ENCODE measurements at places on chromosomes 4 and X.

DNA sequence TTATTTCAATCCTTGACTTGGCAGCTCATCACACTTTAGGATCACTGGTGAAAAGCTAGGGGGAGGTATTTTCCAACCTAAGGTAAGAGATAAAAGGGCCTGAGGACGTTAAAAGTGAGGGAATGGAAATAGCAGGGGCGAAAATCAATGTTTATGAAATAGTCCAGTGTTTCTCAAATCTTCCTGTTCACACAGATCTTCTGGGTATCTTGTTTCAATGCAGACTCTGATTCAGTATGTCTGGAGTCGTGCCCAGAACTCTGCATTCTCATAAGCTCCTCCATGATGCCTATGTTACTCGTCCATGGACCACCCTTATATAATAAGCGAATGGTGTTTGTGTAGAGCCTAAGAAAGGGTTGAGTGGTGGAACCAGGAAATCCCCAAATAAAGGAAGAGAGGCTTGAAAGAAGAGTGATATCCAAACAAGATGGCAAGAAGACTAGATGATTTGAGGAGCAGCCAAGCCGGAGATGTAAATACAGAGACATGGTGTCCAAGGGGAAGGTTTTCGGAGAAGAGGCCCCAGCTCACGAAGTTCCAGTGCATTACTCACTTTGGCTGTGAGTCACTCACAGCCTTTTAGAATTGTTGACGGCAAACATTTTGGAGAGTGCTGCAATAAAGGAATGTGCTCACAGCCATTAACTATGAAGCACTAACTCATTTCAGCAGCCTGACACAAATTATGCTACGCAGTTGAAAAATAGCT is 215.6 kb upstream of the PPARGC1A start:
- no peak for DNase-seq

GRCh38 chr4:142818031-142818430 is 28.1 kb downstream of the INPP4B start:
- DNase-seq: no peak

- no peak for DNase-seq
These were observed 205.4 kb downstream of the DCLK2 start for GRCh38 chr4:150283689-150284088.

GRCh38 chr4:8033829-8034528 is 94.3 kb upstream of the AFAP1 start:
- DNase-seq: no peak

- DNase-seq: no peak
These were observed 194.4 kb downstream of the SLIT2 start for GRCh38 chr4:20445933-20446723.

DNA sequence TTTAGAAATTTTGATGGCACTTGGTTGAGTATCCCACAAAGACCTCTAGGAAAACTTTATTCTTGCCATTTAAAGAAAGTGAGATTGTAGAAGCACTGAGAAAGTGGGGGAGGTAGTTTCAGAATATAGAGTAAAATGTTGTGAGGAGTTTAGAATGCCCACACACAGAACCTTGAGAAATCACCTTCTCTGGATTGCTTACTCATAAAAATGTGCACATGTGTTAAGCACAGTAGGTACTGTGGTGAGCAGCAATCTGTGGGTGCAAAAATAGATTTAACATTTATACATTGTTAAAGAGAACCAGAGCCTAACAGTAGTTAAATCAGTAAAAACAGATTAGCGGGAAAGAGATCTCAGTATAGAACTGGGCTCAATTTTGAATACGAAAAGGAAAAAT is 201.2 kb upstream of the NWD2 start:
- DNase-seq: no peak

DNA sequence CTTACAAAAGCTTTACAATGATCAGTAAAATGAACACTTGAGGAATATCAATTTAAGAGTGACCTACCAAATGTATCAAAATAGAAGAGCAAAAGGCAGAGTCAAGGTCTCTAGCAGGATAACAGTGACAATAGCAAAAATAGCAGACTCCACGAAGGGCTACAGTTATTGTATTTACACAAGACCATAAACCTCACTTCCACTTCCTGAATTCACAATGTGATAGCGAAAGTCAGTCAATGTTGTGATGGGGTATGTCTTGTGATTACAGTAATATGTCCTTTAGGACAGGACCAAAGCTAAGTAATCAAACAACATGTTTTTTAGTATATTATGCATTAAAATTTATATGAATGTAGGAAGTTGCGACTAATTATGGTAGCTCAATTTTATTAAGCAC is 139.6 kb downstream of the IQCM start:
- no peak for DNase-seq

GRCh38 chr4:80336582-80336981 is 1.1 kb downstream of the CFAP299 start:
- no peak for DNase-seq

DNA sequence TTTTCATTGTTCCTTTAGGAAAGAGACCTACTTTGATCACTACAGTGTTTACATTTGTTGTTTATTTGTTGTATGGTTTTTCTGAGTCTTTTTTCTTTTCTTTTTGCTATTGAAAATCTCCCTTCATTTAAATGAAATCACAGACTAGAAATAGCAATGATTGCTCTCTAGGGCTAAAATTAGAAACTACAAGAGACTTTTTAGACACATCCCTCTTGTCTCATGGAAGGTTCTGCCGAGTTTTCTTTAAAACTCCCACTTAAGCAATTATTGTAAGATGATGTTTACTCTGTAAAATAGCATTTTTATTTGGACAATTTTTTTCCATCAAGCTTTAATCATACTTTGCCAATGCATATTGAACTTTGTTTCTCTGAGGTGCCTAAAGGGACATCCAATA is 136.6 kb downstream of the PALLD start:
- DNase-seq: no peak

GRCh38 chr4:86300516-86300915 is 59.3 kb downstream of the MAPK10 start:
- DNase-seq: no peak

DNA sequence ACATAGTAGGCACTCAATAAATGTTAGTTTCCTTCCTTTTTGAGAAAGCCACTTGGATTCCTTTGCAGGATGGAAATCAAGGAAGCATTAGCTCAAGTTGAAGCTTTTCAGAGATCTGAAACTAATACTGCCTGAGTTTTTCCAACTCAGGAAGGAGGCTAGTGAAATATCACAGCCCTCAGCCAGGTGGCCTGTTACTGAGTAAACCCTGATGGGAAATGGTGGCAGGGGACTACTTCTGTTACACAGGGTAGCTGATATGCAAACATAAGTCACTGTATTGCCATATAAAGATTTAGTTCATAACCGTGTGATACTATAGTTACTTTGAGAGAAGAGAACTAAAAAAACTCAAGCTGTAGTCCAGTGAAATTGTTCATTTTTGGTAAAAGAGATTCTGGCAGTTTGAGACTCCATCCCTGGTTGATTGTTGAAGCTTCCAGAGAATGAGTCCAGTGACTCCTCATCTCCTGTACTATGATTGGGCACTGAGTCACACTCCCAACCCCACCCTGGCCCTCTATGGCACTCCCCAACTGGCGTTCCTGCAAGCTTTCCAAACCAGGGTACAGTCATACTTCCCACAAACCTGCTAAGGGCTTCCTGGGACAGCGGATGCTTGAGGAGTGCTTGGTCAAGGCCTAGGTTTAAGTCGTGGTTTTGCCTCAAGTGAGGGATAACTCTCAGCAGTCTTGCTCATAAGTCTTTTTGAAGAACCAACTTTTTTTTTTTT is 81.8 kb downstream of the MID1IP1 start:
- no peak for DNase-seq

DNA sequence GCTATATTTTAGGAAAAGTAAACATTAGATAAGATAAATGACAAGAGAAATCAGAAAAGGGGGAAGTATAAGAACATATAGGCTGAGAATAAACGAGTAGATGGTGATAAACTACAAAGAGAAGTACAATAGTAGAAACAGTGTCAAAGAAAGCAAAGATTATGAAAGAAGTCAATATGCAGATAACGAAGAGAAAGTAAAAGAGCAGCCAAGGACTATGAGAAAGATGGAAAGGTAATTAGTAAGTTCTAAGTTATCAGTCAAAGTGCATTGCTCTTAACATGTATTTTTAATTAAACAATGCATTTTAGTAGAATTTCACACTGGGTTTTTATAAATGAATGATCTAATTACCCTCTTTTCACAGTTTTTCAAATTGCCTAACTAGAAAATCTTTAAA is 1801.3 kb upstream of the PCDH10 start:
- no peak for DNase-seq

GRCh38 chr4:77104791-77105540 is 29.2 kb upstream of the CCNI start:
- peak; percentile 8 for DNase-seq

DNA sequence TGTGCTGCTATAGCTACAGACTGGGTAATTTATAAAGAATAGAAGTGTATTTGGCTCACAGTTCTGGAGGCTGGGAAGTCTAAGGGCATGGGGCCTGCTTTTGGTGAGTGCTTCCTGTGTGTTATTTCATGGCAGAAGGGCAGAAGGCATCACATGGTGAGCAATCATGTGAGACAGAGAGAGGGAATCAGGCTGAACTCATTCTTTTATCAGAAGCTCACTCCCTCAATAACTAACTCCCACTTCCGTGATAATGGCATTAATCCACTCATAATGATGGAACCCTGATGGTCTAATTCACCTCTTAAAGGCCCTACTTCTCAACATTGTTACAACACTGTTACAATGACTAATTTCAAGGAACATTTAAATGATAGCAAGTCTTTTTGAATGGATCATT is 129.4 kb downstream of the FAT4 start:
- no peak for DNase-seq

- DNase-seq: no peak
These were observed 127.4 kb downstream of the GRIA3 start for GRCh38 chrX:123311486-123311885.
